ENCODE measurements at places on chromosomes 2 and 18.

- no peak for DNase-seq
These were observed 12.2 kb downstream of the PLEK start for GRCh38 chr2:68377137-68377780.

- no peak for DNase-seq
These were observed 117.6 kb downstream of the METTL8 start for GRCh38 chr2:171316220-171316619.

DNA sequence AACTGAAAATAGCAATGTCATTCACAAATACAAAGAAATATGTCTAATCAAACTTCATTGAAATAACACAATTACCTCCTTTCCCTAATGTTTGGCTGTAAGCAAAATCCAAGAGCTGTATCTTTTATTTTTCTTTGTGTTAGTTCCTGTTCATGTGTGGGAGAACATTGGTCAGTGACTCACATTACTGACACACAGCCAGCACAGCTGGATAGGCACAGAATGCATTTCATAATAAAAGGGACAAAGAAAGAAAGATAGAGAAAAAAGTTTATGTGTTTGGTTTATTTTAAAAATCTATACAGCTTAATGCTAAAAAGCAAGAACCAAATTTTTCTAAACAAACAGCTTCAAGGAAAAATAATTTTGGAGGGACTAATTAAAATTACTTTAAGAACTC is 185.6 kb upstream of the COL3A1 start:
- no peak for DNase-seq

- DNase-seq, result no peak
These were observed 115.5 kb upstream of the SH3BP4 start for GRCh38 chr2:234836271-234836670.

DNA sequence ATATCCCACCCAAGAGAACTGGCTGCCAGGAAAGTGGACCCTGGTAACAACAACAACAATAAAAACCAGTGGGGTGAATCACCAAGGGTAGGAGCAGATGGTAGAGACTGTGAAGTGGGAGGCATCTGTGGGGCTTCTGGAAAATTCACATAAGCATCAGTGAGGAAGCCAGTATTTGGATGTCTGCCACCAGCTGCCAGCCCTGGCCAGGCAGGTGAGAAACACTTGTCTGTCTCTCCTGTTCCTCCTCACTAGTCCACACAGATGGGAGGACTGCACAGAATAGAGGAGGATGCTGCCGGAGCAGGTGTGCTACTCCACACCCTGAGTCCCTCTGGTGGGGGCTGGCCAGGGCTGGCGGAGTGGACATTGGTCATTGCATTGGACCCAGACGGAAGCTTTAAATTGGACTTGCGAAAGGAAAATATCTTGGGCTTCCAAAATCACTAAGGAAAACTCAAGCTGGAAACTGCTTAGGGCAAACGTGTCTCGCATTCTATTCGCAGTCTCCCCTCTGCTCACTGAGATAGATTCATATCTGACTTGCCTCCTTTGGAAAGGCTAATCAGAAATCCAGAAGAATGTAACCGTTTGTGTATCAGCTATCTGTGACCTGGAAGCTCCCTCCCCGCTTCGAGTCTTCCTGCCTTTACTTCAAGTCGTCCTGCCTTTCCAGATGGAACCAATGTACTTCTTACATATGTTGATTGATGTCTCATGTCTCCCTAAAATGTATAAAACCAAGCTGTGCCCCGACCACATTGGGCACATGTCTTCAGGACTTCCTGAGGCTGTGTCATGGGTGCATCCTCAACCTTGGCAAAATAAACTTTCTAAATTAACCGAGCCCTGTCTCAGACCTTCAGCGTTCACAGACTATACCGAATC is 69.1 kb downstream of the NAB1 start:
- no peak for DNase-seq

DNA sequence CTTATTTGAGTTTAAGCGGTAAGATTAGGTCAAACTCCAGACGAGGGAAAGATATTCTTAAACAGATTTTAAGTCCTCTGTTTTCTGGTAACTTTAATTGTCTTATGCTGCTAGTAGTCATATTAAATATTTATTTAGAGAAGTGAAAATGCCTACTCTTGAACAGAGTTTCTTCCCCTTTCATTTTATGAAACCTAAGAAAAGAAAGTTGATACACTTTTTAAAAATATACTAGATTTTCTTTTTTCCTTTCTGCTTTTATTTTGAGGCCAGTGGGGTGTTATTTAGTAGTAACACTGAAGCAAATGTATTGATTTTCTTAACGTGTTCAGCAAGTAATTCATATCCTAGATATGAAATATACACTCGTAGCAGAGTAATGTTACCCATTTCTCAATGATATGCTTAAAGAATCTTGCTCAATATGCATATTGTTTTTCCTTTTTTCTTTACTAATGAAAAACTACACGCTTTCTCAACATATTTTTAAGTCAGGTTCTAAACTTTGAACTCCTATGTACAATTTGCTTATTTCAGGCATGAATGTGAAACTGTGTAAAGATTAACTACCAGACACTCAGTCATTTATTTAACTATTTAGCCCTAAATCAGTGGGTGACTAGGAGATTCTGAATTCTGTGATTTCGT is 691 bp downstream of the KYNU start:
- DNase-seq, result no peak

- no peak for DNase-seq
These were observed 65.9 kb downstream of the CALCRL start for GRCh38 chr2:187382131-187382530.

GRCh38 chr2:104046466-104046865 is 807.4 kb upstream of the POU3F3 start:
- no peak for DNase-seq

GRCh38 chr2:215917953-215918620 is 95.3 kb downstream of the MREG start:
- DNase-seq, result no peak

GRCh38 chr2:66024391-66024790 is 410.5 kb upstream of the MEIS1 start:
- no peak for DNase-seq

GRCh38 chr2:47631792-47632398 is 151.1 kb upstream of the MSH6 start:
- no peak for DNase-seq
